H1 (cell line): ENCODE measurements at places on chromosomes 1 and 21.

- no peak for DNase-seq
Measured at GRCh38 chr1:52259886-52260285, 106.1 kb downstream of the CC2D1B start.

GRCh38 chr1:187153047-187153446, 324.3 kb downstream of the PLA2G4A start:
- no peak for DNase-seq

DNA sequence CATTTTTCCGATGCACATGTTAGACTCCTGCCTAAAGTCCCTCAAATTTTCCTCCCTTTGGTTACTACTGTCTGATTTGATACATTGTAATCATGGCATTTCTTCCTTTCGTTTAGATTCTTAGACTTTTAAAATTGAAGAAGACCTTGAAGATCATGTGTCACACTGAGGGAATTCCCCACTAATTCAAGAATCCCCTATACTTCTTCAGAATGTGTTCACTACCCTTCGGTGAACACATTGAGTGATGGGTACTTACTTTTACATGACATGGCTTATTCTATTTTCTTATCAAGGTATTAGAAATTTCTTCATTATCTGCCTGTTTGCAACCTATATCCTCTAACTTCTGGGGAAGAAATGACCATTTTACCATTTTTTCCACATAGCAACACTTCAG, 85.9 kb downstream of the LHX8 start:
- DNase-seq, result no peak

DNA sequence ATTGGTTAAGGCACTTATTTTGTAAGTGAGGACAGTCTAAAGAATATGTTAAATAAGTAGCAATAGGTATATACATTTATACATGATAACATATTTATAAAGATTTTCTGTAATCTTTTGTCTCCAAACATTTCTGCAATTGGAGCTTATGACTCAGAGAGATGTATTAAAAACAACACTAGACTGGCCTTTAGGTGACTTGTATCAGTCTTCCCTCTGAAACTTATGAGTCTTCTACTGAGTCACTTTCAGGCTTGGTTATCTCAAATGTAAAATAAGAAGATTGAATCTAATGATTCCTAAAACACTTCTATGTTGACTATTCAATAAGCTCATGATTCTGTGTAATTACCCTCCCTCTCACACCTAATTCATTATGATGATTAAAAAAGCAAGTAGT, 672.6 kb upstream of the NEGR1 start:
- no peak for DNase-seq

DNA sequence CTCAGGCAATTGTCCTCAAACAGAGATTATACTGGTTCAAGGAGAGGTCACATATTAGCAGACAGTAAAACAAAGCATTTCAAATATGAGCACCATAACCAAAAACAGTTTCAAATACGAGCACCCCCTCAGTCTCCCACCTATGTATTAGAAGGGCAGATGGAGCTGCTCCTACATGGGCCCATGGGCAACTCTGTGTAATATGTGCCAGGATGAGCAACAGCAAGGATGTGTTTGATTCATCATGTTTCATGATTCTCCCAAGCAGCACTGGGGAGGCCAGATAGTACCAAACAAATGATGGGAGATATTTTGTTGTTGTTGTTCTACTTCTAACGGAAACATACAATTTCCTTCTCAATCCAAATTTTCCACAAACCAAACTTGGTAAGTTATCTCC, 8.9 kb downstream of the ADSS2 start:
- no peak for DNase-seq

DNA sequence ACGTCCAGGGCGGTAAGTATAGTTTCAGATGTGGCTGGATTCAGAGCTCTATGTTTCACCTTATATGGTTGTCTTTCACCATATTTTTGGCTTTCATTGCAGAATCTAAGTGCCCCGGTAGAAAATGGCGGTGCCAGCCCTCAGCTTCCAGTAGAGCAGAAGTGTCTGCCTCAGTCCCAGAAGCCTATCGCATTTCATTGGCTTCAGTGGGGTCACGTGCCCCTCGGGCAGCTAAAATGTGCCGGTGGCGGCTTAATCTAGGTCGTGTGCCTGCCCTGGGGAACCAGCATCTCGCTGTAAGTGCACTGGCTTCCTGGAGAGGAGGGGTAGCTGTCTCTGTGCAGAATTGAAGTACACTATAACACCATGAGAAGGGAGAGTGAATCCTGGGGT, 107.4 kb upstream of the MAGI3 start:
- no peak for DNase-seq

GRCh38 chr1:107277022-107277421, 136.2 kb downstream of the NTNG1 start:
- peak; percentile 21 for DNase-seq

DNA sequence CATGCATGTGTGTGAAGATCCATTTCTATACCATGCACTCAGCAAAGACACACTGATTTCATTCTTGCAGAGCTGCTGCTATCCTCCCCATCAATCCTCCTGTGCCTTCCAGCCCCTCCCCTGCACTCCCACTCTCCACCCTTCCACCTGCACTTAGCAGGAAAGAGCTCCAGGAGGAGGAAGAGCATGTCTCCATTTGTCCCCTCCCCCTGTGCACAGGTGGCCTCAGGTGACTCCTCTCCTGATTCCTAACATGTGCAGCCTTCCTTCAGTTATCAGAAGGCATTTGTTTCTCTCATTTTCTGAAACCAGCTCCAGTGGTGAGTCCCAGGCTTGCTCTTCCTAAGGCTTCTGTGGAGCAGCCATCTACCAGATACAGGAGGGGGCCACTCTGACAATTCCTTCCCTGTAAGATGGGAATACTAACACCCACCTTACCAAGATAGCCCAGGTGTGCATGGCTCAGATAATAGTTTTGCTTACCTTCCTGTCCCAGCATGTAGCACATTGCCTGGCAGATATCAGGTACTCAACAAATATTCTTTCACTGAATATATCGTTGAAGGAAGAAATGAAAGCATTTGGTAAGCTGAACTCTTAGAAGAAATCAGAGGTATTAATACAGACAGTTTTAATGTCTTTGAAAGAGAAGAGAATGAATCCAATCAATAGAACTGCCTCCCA, 21.9 kb upstream of the FAM3B start:
- DNase-seq, result no peak

DNA sequence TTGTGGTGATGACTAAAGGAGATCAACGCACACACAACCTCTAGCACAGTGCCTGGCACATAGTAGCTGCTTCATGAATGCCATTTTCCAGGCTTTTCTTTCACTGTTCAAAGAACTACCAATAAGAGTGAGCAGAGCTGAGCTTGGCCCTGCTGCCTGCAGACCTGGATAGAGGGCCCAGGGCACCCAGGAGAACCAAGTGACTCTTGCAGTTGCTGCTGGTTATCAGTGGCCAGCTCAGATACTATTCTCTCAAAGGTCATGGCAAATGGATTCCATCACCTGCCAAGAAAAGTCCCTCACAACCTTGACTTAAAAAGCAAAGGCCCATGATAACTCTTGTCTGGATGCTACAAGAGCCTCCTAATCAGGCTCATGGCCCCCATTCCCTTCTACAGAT, 41.7 kb downstream of the PLPP3 start:
- DNase-seq, result no peak

- DNase-seq, result no peak
Measured at GRCh38 chr1:53984726-53985125, 33.3 kb downstream of the LDLRAD1 start.

DNA sequence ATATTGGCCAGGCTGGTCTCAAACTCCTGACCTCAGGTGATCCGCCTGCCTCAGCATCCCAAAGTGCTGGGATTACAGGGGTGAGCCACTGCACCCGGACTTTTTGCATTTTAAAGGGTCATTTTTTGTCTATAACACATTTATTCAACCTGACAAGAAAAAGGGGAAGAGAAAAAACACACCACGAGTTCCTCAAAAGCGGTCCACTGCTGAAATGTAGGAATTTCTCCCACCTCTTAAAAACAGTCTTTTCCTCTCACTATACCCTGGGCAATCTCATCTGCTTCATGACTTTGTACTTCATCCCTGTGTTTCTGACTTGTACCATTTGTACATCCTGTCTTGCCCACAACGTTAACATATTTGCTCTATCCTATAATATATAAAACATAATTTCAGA, 413.3 kb upstream of the PTBP2 start:
- DNase-seq, result no peak

DNA sequence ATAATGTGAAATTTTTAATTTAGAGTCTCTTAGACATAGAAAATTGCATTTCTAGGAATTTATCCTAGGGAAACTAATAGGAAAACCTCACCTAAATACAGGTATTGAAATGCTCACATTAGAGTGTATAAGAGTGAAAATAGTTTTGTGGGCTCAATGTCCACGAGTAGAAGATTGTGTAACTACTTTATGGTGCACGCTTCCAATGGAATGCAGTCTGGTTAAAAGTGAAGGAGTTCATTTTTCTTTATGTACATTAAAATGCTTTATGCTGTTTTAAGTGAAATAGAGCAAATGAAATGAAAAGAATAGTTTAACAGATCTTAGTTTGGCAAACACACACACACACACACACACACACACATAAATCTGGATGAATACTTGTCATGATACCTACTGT, 278.2 kb downstream of the USP25 start:
- DNase-seq, result no peak

GRCh38 chr1:228782662-228783417, 47.6 kb downstream of the RHOU start:
- no peak for DNase-seq

DNA sequence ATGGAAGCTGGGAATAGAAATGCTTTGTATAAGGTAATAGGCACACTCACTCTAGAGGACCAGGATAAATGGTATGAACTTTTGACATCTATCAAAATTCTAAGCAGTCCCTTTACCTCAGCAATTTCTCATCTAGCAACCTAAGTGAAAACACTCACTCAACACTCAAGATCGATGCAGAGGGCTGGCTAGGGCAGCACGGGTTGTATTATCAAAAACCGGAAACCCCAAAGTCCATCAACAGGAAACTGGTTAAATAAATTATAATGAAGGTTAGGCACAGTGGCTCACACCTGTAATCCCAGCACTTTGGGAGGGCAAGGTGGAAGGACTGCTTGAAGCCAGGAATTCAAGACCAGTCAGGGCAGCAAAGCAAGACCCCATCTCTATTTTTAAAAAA, 9.4 kb downstream of the USP48 start:
- no peak for DNase-seq

DNA sequence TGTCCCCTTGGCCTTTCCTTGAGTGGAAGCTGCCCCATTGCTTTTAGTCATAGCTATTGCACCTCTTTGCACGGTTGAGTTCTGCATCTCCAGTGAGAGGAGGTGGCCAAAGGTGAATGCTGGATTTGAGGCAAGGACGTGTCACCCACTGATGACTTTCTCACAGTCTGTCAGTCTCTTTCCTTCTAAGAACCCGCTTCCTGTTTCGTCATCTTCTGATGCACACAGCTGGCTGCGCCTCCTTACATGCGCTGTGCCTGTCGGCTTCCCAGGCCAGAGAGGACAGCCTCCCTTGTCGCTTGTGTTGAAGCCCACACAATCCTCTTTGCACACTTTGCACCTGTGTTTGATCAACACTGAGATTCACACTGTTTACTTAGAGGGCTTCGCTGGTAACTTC, 41.8 kb upstream of the PWP2 start:
- DNase-seq, result no peak

GRCh38 chr21:32698286-32698685, 29.5 kb downstream of the SYNJ1 start:
- DNase-seq, result no peak

DNA sequence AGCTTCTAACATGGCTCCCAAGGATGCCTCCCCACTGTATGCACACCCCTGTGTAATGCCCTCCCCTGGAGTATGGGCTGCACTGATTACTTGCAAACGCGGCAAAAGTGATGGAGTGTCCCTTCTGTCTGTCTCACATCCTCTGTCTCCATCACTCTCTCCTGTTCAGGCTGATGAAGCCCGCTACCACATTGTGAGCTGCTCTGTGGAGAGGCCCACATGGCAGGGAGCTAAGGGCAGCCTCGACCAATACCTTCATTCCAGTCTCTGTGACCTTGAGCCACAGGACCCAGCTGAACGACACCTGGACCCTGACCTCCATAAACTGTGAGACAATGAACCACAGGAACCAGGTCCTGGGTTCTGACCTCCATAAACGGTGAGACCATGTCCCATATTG, 154.1 kb upstream of the ETV3 start:
- peak; percentile 13 for DNase-seq

DNA sequence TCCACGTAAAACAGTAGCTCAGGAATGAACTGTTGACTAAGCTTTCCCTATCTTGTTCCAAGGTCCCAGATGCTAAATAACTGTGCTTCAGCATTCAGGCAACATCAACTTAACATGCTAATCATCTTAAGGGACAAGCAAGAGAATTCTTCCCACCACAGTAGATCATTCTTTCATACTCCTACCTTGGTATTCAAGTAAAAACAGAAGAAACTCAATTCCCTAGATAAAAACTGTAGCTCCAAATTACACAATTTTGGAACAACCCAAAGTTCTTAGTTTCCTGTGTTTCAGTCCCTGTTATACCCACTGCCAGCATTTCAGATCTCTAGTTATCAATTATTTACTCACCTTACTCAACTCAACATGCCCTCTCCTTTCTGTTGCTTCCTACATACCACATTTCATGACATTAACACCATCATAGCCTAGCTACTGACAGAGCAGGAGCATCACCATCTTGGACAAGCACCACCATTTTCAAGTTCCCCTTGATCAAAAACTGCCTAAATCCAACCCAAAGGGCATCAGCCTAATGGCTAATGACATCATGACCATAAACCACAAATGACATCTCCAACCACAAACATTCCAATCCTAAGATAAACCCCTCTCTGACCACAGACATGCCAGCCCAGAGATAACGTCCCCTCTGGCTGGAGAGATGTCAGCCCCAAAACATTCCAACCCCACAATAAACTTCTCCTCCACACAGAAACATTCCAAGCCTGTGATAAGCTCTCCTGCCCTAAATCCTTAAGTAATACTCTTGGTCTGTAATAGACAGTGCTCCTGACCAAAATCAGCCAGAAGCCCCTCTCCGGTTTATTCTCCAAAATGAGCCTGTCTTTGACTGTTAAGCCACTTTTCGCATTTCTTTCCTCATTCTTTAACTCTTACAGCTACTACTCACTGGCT, 191.2 kb downstream of the RERE start:
- DNase-seq, result no peak

DNA sequence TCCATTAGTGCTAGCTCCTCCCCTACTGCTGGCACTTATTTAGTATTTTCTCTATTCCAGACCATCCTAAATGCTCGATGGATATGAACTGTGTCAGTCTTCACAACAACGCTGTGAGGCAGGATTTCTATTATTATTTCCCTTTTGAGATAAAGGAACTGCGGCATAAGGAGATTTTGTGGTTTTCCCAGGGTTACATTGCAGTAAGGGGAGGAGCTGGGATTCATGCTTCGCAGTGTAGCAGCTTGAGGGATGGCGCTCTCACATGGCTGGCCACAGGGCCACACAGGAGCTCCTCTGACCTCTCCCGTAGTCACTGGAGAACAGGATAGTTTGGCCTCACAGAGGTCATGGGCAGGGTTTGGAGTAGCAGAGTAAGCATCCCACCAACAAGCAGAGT, 116.9 kb downstream of the BEND5 start:
- DNase-seq, result no peak

DNA sequence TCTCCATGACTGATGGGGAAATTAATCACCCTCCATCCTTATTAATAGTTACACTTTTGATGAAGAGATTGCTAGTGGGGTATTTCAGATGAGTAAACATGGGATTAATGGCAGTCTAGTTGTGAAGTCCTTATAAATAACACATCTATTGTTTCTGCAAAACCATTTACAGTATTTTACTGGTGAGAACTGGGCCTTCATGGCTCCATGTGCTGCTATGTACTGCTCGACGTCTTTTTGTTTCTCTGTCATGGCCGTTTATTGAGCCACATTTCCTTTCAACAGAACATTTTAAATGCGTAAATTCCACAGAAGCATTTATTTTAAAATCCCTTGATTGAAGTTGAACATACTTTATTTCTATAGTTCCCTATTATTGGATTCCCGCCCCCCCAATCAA, 34.5 kb downstream of the SPEN start:
- no peak for DNase-seq
